ENCODE measurements at places on chromosomes 11 and 22. TPM values are rescaled to one million over a fixed set of nuclear protein-coding genes. Genes with fewer than 3 reads are reported as not detected.

DNA sequence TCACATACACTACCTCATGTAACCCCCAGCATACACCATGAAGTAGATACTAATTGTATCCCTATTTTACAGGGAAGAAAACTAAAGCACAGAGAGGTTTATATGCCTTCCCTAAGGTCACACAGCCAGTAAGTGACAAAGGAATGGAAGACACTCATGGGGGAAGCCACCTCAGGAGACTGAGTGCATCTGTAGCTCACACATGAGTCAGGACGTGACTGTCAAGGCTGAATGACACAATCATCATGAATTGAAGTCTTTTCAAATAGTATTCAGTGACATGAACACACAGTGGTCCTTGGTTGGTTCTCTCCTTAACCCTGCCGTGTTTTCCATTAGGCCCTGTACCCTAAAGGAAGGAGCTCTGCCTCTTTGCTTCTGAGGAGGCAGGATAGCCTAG lies 463.0 kb downstream of the NTM start:
- no peak for DNase-seq

GRCh38 chr11:11567936-11568650 lies 53.7 kb downstream of the GALNT18 start:
- peak; percentile 51 for DNase-seq

- DNase-seq, result no peak
Measured at GRCh38 chr22:19501897-19502447, 22.2 kb downstream of the CLDN5 start.

Gene TSPAN32
- polyA plus RNA-seq, result not detected

DNA sequence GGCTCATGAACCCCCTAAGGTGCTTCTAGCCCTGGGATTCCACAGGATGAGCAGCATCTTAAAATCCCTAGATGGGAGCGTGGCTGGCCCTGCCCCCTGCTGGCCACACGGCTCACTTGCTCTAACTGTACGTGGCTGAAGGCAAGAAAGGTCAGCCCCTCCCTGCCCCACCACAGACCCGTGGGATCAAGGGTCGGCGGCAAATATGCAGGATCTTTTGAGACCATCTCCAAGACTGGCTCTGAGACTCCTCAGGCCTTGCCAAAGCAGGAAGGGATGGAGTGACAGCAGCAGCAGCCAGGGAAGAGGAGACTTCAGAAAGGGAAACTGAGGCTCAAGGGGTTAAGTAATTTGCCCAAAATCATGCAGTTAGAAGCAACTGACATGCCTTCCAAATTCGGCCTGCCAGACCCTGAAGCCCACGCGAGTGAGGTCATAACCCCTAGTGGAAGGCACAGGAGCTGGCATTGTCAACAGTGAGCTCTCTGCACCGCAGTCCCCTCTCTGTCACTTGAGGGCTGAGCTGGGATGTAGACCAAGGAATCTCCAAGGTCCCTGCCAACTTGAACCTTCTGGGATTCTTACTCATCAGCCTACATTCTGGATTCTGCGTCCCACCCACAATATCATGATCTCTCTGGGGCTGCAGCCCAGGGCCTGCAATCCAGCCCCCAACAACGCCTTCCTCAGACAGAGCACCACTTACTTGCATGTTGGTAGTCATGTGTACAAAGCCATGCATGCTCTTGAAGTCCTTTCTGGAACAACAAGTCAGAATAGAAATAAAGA lies 31.4 kb downstream of the CREB3L1 start:
- DNase-seq, result peak; percentile 79

Gene TPBGL
- polyA plus RNA-seq, result not detected

- peak; percentile 91 for DNase-seq
Measured at GRCh38 chr11:62394825-62395538, 23.9 kb upstream of the SCGB1A1 start.

Gene CDC42BPG
- not detected for polyA plus RNA-seq

- DNase-seq, result no peak
Measured at GRCh38 chr22:19361501-19362103, 69.9 kb downstream of the HIRA start.

Gene ELMOD1
- polyA plus RNA-seq, result 0.51 TPM

DNA sequence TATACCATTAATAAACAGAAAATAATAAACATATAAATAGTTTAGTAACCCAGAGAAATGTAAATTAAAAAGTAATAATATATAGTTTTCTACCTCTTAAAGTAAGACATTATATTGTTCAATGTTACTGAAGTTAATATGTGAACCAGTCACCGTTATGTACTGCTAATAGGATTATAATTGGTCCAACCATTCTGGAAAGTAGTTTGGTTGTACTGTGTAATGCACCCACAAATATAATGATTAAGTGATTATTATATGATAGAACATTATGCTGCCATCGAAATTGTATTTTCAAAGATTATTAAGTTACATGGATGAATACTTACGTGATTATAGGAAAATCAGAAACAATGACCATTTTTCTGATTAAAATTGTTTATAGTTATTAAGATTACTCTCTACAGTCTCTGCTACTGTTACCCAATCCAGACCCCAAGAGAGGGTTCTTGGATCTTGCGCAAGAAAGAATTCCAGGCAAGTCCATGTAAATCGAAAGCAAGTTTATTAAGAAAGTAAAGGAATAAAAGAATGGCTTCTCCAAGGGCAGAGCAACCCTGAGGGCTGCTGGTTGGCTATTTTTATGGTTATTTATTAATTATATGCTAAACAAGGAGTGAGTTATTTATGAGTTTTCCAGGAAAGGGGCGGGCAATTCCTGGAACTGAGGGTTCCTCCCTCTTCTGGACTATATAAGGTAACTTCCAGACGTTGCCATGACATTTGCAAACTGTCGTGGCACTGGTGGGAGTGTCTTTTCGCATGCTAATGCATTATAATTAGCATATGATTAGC lies 50.1 kb downstream of the ACER3 start:
- DNase-seq, result peak; percentile 15

Gene SERHL2
- polyA plus RNA-seq, result 5.0 TPM

GRCh38 chr11:122755941-122756340 lies 82.4 kb upstream of the CRTAM start:
- DNase-seq, result no peak

- DNase-seq, result no peak
Measured at GRCh38 chr11:121452609-121453150, at the start of gene SORL1-AS1. Gene SORL1-AS1, minus strand, starts transcription at chr11:121452967.

DNA sequence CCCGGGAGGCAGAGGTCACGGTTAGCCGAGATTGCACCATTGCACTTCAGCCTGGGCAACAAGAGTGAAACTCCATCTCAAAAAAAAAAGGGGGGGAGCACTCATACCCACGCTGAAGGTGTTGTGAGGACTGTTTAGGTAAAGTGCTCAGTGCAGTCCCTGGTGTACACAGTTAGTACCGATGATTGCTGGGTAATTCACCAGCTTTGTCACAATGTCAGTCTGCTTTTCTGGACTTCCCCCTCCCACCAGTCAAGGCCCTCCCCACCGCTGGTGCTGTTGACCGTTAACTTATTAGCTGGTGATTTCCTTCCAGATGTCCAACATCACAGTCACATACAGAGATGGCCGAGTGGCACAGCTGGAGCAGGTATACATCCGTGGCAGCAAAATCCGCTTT lies 11.9 kb downstream of the SNRPD3 start:
- no peak for DNase-seq

Gene ZNRF3
- polyA plus RNA-seq, result 0.56 TPM

- peak; percentile 13 for DNase-seq
Measured at GRCh38 chr22:28279888-28280287, 360.8 kb upstream of the PITPNB start.

Gene SLC22A6
- polyA plus RNA-seq, result not detected

GRCh38 chr22:45804319-45804985 lies 132.8 kb downstream of the ATXN10 start:
- DNase-seq, result peak; percentile 14

Gene MS4A6E
- polyA plus RNA-seq, result not detected

All from GM23248 (cell line).